ENCODE measurements at places on chromosomes 3 and 15.

- DNase-seq: no peak
These were observed 48.9 kb downstream of the GRK7 start for GRCh38 chr3:141812084-141812483.

DNA sequence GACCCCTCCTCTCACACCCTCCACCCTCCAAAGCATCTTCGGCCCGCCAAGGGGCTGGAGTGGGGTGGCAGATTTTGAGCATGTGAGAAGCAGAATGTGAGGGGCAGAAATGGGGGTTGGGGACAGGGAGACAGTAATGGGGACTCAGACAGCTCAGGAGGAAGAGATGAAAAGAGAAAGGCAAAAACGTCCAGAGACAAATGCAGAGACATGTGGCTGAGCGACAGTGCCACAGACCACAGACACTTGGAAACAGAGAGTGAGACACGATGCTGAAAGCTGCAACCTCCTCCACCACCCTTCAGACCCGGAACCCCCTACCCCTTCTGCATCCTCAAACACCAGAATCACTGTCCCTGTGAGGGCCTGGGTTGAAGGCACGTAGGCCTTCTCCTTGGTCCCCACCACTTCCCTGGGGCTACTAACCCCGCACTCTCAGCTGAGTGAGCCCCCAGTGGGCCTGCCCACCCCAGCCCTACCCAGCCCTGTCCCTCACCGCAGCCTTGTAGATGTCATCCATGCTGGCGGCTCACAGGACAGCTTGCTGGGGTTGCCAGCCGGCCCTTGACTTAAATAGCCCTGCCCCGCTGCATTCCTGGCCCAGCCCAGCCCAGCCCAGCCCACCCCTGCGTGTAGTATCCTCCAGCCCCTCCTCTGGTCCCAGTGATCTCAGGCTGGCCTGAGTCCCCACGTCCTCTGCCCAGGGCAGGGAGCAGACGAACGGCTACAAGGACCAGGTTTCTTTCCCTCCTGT, at the start of gene TNNC1:
Gene TNNC1 (minus strand): TSS at position 546 of the 754 bp plus-strand sequence. CDS start 26 bp downstream, at position 520.
- DNase-seq: no peak

DNA sequence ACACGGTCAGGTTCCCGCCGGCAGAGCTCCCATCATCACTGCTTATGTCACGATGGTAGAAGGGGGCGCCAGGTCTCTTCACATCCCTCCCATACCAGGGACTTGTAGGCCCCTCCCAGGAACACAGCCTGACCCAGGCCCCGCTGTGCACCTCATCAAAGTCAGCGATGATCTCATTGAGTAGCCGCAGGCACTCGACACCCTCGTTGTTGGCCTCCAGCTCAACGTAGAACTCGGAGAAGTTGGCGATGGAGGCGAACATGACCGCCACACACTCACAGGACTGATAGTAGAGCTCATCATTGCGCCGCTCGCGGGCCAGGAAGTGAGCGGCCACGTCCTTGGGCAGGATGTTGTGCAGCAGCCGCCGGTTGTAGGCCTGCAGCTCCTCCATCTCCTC, 89.2 kb downstream of the SEC22A start:
- no peak for DNase-seq

GRCh38 chr3:114406286-114406685, 112.5 kb downstream of the TIGIT start:
- DNase-seq: no peak
